ENCODE measurements at places on chromosomes 5 and 9.

DNA sequence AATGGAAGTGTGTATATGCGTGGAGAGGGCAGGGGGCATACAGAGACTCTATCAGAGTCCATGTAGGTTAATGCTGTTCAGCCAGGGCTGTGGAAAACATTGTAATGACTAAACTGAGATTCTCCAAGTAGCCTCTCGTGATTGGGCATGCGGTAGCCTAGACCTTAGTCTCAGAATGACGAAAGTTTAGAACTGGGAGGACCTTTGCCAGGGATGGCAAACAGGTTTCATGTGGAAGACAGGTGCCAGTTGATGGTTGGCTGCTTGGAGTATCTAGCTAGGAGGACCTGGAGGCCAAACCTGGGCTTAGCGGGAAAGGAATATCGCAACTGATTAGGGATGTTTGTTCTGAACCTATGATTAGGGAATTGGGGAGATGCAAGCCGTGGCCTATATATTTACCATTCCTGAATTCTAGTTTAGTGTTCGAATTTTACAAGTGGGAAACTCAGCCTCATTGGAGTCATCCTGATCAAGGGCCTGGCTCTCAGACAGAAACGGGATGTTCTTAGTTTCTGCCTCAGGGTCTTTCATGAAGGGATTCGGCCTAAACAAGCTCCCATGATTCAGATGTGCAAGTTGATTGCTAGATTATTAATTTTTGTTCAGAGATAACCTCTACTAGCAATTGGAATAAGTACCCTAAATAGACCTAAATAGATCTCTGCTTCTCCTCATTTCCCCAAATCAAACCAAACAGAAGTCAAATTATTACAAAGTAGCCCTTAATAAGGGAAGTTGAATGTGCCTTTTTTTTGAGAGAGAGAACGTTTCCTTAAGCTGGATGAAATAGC is 26.8 kb upstream of the TJP2 start:
- no peaks in the 10 kb centered on the region for H3K36me3 ChIP-seq
- no peak for DNase-seq
- H3K27ac ChIP-seq: no peak overlapping the region
- H3K4me1 ChIP-seq: no peaks in the 10 kb centered on the region
- no peaks in the 10 kb centered on the region for H3K27me3 ChIP-seq

DNA sequence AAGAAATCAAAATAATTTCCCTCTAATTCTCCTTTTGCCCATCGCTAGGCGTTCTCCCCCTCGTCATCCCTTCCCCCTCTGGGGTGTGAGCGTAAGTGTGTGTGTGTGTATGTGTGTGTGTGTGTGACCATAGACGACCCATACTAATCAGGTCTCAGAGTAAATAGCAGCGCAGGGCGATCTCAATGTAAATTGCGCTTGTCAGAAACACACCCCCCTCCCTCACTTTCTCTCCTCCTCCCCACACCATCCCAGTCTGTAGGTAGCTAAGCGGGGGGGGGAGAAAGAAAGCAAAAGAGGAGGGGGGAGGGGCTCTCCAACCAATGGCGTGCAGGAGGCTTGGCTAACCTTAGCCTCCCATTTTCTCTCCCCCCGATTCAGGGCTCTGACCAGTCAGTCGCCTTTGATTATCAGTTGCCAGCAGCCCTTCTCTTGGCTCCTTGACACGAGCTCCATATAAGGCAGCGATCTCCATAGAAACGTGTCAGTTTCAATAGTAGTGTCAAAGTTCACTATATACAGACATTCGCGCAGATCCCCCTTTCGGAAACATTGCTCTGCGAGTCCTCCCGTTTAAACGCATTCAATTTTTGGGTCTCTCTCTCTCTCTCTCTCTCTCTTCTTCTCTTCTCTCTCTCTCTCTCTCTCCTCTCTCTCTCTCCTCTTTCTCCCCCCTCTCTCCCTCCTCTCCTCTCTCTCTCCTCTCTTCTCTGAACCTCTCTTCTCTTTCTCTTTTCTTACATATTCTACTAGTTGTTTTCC is at the start of gene NR2F1:
TSS of gene NR2F1 (plus strand) at position 546 of the 762 bp plus-strand sequence. CDS start 1,802 bp downstream, outside the sequence.
- peaks cover 52% of the 10 kb centered on the region for H3K4me1 ChIP-seq
- H3K27me3 ChIP-seq: peaks cover 75% of the 10 kb centered on the region
- H3K36me3 ChIP-seq: no peaks in the 10 kb centered on the region
- H3K27ac ChIP-seq: no peak within 1 kb of the TSS
- peak within 1 kb of the TSS; percentile 18 for H3K4me3 ChIP-seq

DNA sequence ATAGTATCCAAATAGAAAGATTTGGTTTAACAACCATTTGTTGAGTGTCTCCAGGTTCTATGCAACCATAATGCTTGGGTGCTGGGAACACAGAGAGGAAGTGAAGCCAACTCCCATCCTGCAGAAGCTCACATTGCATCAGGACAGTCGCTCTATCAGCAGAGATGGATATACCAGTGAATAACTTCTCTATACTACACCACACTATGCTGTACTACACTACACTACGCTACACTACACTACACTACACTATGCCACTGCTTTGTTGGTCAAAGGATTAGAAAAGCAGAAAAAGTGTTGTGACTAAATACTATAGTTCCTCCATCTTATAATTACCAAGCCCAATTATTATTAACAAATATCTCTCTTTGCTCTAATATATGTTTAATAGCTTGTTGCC is 89.2 kb upstream of the PRRC1 start:
- H3K27me3 ChIP-seq: no peaks in the 10 kb centered on the region
- no peak overlapping the region for H3K27ac ChIP-seq
- H3K4me1 ChIP-seq: no peaks in the 10 kb centered on the region
- no peaks in the 10 kb centered on the region for H3K36me3 ChIP-seq

GRCh38 chr9:131404581-131404980 is 10.7 kb downstream of the PRRC2B start:
- no peaks in the 10 kb centered on the region for H3K27me3 ChIP-seq
- peaks cover 97% of the 10 kb centered on the region for H3K4me1 ChIP-seq
- H3K36me3 ChIP-seq: peaks cover 6% of the 10 kb centered on the region
- no peak for DNase-seq
- no peak overlapping the region for H3K27ac ChIP-seq

- H3K4me3 ChIP-seq: no peak overlapping the region
- peak; percentile 57 for DNase-seq
- no peaks in the 10 kb centered on the region for H3K36me3 ChIP-seq
- peaks cover 9% of the 10 kb centered on the region for H3K4me1 ChIP-seq
- no peaks in the 10 kb centered on the region for H3K27me3 ChIP-seq
These were observed 79.4 kb downstream of the ESM1 start for GRCh38 chr5:54905942-54906537.

- peaks cover 12% of the 10 kb centered on the region for H3K4me1 ChIP-seq
- no peaks in the 10 kb centered on the region for H3K36me3 ChIP-seq
- no peaks in the 10 kb centered on the region for H3K27me3 ChIP-seq
- no peak overlapping the region for H3K27ac ChIP-seq
- no peak overlapping the region for H3K4me3 ChIP-seq
These were observed 336.1 kb upstream of the EFNA5 start for GRCh38 chr5:108006791-108007190.

- DNase-seq: no peak
- peaks cover 70% of the 10 kb centered on the region for H3K4me1 ChIP-seq
- H3K36me3 ChIP-seq: no peaks in the 10 kb centered on the region
- H3K27ac ChIP-seq: peak overlapping the region; percentile 69
These were observed 114.8 kb downstream of the RGS3 start for GRCh38 chr9:113578279-113578865.

- H3K27me3 ChIP-seq: no peaks in the 10 kb centered on the region
- no peak overlapping the region for H3K27ac ChIP-seq
- no peaks in the 10 kb centered on the region for H3K36me3 ChIP-seq
- no peak for DNase-seq
- H3K4me1 ChIP-seq: no peaks in the 10 kb centered on the region
These were observed 27.4 kb upstream of the TXN start for GRCh38 chr9:110283751-110284150.

Data from CD4-positive, alpha-beta memory T cell (primary cell).